ENCODE measurements at places on chromosomes 1 and 21.

GRCh38 chr1:53090227-53091147, 28.5 kb downstream of the PODN start:
- DNase-seq, result no peak

DNA sequence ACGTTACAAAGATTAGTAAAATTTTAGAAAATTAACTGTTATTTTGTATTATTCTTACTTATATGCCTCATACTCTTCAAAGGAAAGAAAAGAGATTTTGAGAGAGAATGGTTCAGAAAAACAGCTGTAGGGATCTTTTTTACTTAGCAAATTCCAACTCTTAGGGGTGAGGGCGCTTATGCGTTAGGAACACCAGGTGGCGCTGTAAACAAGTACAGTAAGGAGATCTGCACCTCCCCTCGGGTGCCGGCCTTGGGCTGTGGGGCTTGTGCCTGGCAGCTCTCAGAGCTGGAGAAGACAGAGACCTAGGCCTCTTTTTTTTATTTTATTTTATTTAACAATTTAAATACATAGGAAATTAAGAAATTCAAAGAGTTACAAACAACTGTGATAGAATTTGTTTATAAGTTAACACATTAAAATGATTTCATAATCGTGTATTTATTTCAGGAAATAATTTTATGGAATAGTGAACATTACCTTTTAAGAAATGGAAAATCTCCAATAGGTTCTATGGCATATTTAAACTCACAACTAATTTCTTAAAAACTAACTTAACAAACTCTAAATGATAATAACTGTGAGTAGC, 32.6 kb downstream of the UTP25 start:
- DNase-seq, result peak; percentile 96

GRCh38 chr1:83929184-83929583, 69.7 kb downstream of the TTLL7 start:
- DNase-seq, result peak; percentile 85

DNA sequence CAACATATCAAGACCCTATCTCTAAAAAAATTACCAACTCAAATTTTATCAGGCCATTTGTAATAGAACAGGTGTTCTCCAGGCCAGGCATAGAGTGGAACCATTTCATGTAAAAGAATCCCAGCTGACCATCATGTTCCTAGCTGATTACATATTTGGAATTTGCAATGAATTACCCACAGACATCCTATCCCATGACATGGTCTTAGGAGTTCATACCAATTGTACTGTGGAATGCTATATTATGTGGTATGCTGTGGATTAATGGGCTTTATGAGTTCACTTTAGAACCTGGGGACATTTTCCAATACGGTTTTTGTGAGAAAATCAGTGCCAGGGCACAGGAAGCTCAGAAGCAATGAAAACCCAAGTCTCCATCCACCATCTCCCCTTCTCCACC, 110.3 kb downstream of the ZNF281 start:
- no peak for DNase-seq

- no peak for DNase-seq
Measured at GRCh38 chr1:55626326-55626725, 411.2 kb upstream of the USP24 start.

All from choroid plexus epithelial cell (primary cell).